ENCODE measurements at places on chromosomes 16 and 17.
A peak's percentile ranks its signal among the peaks of the same experiment; 100 is the strongest.

DNA sequence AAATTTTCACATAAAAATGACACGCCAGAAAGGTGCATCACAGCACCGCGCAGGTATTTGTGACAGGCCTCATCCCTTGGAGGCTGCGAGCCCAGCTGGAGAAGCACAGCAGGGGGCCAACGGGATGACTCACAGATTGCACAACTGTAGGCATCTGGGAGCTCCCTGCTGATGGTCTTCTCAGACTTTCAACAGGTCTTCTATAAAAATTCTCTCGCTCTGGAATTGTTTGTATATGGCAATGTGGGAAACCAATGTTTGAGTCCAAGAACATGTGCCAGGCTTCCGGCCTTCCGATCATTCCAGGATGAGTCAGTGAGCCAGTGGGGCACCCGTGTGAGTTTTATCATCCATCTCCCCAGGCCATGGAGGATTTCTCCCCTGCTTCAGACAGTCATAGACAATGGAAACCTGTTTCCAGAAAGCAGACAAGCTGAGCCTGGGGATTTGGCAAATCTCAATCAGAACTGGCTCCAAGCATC is 24.1 kb upstream of the ADORA2B start:
- DNase-seq = no peak

DNA sequence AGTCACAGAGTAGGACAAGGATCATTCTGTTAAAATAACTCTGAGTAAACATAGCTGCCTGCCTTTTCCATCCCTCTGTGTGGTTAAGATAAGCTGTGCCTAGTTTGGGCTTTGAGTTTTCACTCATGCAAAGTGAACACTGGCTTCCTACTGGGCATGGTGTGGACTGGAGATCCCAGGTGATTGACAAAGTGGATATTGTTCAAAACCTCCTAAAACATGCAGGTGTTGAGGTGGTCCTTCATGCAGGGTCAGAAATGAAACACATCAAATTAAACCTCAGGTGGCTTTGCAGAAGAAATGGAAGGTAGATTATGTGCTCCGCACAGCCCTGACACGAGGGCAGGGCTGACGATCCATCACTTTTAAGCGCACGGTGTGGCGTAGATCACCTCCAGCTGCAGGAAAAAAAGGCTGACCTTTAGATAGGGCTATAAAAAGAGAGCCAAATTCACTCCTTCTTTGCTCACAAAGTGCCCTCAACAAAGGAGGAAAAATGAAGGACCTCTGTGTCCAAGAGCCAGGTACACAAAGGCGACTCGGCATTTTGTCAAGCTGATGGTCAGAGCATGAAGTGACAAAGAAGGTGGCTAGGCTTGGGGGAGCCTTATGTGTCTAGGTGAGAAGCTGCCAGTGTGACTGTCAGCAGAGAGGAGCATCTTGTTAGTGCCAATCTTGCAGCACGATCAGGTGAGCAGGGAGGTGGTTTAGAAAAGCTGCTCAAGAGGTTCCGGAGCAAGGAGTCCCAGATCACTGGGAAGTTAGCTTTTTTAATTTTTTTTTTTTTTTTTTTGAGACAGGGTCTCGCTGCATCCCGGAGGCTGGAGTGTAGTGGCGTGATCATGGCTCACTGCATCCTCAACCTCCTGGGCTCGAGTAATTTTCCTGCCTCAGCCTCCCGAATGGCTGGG is 19.9 kb upstream of the ITPRIPL2 start:
- no peak for DNase-seq

DNA sequence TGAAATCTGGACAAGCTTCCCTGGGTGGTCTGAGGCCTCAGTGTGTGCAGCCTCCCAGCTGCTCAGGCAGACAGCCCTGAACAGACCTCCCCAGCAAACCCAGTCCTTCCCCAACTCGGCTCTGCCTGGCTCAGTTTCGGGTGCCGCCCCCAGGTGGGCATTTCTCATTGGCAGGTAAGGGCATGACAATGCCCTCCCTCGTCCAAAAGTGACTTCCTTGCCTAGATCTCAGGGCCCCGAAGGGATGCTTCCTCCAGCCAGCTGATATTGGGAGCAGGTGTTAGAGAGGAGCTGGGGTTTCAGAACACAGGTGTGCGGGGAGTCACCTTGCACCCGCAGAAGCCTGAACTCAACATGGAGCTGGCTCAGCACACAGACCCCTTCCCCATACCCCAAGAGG is 3.8 kb upstream of the PPL start:
- DNase-seq = no peak

DNA sequence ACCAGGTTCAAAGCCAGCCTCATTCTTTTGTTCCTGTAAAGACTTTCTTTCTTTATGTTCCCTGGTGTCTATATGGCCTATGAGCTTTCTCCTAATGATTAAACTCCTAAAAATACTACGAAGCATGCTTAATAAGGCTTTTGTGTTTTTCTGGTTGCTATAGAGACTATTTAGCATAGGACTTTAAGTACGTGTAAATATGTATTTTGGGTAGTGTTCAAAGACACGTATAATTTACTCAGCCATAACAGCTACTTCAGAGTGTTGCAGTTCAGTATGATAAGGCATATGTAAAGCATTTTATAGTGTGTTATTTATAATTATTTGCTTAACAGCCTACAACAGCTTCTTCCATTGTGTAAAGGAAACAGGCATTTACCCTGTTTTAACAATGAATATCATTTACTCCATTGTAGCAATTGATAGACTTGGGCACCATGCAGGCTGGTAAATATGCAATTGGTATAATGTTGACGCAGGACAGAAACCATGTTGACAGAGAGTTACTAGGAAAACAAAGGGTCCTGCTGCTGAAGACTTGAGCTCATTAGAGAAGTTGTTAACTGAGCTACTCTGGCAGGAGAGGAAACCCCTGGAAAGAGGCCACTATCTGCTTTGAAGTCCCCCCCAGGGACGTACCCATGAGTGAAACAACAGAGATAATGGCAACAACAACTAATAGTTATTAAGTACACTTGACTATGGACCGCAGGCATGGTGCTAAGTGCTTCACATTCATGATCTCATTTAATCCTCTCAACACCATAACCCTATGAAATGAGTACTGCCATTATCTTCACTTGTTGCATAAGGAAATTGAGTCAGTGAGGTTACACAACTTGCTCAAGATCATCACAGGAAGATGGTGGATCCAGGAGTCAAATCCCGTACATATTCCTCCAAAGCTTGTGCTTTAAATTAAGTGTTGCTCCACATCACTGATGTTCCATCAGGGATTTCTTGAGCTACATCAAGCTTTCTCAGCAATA is 342.2 kb upstream of the DYNLRB2 start:
- DNase-seq = no peak

GRCh38 chr17:44167181-44167861 is 3.2 kb upstream of the ASB16 start:
- DNase-seq = no peak

- DNase-seq = no peak
These were observed 3.8 kb upstream of the WIPI1 start for GRCh38 chr17:68461122-68461539.

DNA sequence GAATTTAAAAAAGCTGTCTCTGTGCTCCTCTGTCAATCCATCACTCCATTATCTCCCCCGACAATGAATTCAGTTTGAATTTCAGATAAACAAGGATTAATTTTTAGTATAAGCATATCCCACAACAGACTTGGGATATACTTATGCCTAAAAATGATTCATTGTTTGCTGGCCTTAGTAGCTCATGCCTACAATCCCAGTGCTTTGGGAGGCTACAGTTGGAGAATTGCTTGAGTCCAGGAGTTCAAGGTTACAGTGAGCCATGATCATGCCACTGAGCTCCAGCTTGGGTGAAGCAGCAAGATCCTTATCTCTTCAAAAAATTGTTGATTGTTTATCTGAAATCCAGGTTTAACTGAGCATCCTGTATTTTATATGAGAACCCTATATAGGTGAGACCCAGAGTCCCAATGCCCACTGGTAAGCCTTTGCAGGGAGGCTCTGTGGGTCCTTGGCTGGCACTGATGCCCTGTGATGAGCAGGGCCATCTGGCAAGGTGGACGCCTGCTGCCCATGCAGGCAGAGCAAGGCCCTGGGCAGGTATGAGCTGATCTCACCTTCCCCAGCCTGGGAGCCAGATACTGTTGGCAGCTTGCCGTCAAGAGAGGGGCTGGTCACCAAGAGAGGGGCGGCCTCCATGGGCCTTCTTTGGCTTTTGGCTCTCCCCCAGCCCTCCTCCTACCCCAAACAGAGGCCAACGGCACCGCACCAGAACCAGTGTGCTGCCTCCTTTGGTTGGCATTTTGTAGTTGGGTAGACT is 158.7 kb downstream of the SEC14L1 start:
- no peak for DNase-seq

DNA sequence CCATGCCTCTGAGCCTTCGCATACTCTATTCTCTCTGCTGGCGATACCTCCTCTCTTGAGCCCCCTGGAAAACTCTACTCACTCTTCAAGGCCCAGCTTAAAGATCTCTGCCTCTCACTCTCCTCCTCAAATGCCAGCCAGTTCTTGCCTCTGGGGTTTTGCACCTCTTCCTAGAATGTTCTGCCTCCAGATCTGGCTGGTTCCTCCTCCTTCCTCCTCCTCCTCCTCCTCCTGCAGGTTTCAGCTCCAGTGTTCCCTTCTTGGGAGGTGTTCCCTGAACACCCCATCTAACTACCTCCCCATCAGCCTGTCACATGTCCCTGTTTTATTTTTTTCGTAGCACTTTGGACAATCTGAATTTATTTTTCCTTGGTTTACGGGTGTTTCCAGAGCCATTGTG is 35.1 kb upstream of the SBK1 start:
- no peak for DNase-seq

DNA sequence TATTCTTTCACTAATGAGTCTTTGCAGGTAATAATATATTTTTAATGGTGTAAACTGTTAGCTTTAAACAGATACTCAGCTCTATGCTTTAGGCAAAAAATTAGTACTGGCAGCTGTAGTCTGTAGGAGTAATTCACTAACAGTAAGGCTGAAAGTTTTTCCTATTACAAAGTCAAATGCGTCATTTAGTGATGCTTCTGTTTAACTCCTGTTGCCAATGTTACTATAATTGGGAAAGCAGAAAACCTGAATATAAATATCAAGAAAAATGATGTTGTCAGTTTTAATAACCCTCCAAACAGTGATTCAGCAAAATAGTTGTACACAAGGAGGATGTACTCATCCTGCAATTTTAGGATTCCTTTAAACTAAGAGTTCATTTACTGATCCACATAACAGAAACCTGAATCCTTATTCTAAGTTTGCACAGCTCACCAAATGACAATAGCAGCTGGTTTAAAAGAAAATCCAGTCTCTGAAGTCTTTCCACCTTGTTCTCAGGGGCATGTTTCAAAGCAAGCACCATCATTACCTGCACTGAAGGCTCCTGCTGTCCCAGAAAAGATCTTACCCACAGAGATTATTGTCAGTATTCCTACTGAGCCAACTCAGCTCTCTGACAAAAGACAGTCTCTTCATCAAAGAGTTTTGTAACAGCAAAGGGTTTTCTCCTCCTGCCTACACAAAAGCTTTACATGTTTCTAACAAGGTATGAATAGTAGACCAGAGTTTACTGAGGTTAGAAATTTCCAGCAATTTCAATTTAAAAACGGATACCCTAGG is 4.2 kb downstream of the CDR2 start:
- no peak for DNase-seq

DNA sequence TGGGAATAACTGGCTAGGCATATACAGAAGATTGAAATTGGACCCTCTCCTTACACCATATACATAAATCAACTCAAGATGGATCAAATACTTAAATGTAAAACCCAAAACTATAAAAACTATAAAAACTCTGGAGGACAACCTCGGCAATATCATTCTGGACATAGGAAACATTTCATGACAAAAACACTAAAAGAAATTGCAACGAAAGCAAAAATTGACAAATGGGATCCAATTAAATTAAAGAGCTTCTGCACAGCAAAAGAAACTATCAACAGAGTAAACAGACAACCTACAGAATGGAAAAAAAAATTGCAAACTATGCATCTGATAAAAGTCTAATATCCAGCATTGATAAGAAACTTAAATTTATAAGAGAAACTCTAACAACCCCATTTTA is 503.7 kb upstream of the C16orf82 start:
- DNase-seq = no peak

DNA sequence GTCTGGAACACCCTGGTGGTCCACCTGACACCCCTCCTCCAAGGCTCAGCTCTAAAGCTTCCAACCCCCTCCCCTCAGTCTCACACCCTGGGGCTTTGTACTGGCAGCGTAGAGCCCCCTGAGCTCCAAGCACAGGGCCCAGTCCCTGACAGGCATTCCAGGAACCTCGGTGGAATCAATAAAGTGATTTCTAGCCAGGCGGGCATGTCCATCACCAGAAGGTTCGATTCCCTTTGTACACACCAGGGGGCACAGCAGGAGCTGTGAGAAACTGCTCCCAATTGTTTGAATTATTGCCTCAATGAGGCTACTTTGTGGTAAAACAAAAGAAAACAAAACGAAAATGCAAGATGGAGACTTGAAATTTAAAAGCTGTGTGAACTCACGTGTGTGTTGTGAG is 51.8 kb downstream of the SMPD3 start:
- DNase-seq = peak; percentile 31
